ENCODE measurements at places on chromosomes 7 and 10. TPM values are rescaled to one million over a fixed set of nuclear protein-coding genes. Genes with fewer than 3 reads are reported as not detected.

- no peaks in the 10 kb centered on the region for H3K4me1 ChIP-seq
- H3K4me3 ChIP-seq = no peak overlapping the region
- peaks cover 4% of the 10 kb centered on the region for H3K36me3 ChIP-seq
- no peak for DNase-seq
- H3K27ac ChIP-seq = no peak overlapping the region
- H3K27me3 ChIP-seq = no peaks in the 10 kb centered on the region
Observed at GRCh38 chr7:45718464-45719330, 144.5 kb downstream of the ADCY1 start.

GRCh38 chr7:133540096-133540860, 287.4 kb downstream of the EXOC4 start:
- peaks cover 5% of the 10 kb centered on the region for H3K36me3 ChIP-seq
- H3K27me3 ChIP-seq = no peaks in the 10 kb centered on the region
- H3K27ac ChIP-seq = no peak overlapping the region
- H3K4me1 ChIP-seq = no peaks in the 10 kb centered on the region
- no peak overlapping the region for H3K4me3 ChIP-seq

GRCh38 chr10:44070282-44070681, 314.6 kb downstream of the CXCL12 start:
- no peaks in the 10 kb centered on the region for H3K36me3 ChIP-seq
- no peak overlapping the region for H3K27ac ChIP-seq
- H3K27me3 ChIP-seq = peaks cover 3% of the 10 kb centered on the region
- H3K4me1 ChIP-seq = no peaks in the 10 kb centered on the region
- H3K4me3 ChIP-seq = no peak overlapping the region
- DNase-seq = no peak

DNA sequence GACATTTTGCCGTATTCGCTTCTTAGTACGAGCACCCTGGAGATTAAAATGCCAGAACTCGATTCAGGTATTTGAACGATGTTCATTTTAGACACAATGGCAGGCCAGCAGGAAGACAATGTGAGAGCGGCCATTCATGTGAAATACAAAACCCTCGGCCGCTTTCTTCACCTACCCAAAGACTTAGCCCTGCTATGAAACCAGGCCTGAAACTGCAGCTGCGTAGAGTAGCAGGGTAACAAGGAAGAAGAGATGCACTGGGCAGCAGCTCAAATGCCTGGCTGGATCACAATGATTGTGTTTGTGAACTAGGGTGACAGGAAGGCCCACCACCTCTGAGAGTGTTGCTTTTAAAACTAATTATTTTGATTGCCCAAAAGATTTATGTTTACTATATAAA, 234.8 kb downstream of the TRIL start:
- no peaks in the 10 kb centered on the region for H3K4me1 ChIP-seq
- no peak overlapping the region for H3K27ac ChIP-seq
- no peak for DNase-seq
- no peak overlapping the region for H3K4me3 ChIP-seq
- peaks cover 2% of the 10 kb centered on the region for H3K27me3 ChIP-seq

DNA sequence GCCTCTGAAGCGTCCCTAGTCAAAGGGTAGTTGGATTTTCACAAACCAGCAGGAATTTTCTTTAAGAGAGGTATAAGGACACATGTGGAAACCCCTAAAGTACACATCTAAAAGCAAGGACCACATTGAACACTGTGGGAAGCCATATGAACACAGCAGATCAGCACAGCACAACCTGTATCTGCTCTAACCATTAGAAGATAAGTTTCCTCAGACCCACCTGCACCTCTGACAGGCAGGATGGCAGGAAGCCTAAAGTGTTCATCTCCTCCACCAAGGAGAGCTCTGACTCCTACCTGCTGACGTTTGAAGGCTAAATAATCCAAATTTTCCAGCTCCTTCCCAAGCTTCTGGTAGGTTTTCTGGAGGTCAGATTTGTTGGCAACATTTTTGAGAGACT, 174.4 kb downstream of the CTNNA3 start:
- H3K27ac ChIP-seq = no peak overlapping the region
- no peak for DNase-seq
- H3K4me1 ChIP-seq = peaks cover 7% of the 10 kb centered on the region
- H3K36me3 ChIP-seq = no peaks in the 10 kb centered on the region
- H3K4me3 ChIP-seq = no peak overlapping the region
- peaks cover 6% of the 10 kb centered on the region for H3K27me3 ChIP-seq

DNA sequence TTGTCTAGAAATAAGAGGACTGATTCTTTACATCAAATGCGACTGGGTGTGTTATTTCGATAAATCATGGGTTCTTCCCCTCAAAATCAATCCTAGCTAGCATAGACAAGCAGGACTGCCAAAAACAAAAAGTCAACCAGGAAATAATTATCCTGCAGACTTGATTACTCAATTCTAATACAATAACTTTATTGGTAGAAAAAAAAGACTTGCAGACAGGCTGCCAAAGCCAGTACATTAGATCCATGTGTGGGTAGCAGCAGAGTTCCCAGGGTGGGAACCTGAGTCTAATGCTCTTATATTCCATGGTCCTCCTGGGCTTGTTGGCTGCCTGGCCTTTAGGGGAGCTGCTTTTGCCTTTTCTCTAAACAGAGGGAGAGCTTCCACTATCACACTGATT, 7.8 kb downstream of the AFAP1L2 start:
- H3K4me1 ChIP-seq = peaks cover 15% of the 10 kb centered on the region
- no peak for DNase-seq
- H3K27me3 ChIP-seq = peaks cover 31% of the 10 kb centered on the region
- H3K36me3 ChIP-seq = no peaks in the 10 kb centered on the region
- no peak overlapping the region for H3K27ac ChIP-seq
- H3K4me3 ChIP-seq = no peak overlapping the region

GRCh38 chr10:1615186-1615954, 122.0 kb downstream of the ADARB2 start:
- no peak overlapping the region for H3K27ac ChIP-seq
- no peak for DNase-seq
- H3K4me1 ChIP-seq = no peaks in the 10 kb centered on the region
- H3K4me3 ChIP-seq = no peak overlapping the region

Gene MRPS24
- total RNA-seq = 118 TPM

Gene TACC2
- not detected for total RNA-seq
